ENCODE measurements at places on chromosomes 5 and 9.

DNA sequence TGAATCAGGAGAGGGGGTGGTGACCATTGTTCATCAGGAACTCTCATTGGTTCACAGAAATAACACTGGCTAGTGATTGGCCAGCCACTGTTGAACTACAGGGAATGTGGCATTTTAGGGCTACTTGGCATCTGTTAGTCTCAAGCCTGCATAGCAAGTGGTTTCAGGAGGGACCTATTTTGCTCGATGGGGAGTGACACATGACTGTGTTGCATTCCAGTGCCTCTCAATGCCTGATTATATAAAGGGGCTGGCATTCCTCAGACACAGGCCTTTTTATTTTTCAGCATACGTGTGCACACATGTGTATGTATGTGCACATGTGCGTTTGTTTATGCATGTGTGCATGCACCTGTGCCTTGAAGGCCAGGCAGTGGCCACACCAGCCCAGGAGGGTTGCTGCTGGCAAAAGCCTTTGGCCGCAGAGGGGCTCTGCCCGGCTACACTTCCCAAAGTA is 23.2 kb downstream of the FGD3 start:
- DNase-seq = no peak

DNA sequence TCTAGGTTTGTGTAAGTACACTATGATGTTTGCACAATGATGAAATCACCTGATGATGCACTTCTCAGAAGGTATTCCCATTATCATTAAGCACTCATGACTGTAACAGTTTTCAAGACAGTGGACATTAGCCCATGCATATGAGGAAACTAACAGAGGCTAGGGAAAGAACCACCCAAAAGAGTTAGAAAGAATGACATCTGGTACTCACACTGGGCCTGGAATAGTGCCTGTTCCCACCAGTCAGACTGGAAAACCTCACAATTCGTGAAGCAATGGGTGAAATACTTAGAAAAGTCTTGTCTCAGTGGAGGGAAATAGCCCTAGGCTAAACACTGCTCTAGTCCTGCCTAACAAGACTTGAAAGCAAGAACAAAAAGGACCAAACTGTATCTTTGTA is 117.4 kb upstream of the GDNF start:
- no peak for DNase-seq

GRCh38 chr9:125707472-125707804 is 430 bp upstream of the MAPKAP1 start:
- DNase-seq = no peak

DNA sequence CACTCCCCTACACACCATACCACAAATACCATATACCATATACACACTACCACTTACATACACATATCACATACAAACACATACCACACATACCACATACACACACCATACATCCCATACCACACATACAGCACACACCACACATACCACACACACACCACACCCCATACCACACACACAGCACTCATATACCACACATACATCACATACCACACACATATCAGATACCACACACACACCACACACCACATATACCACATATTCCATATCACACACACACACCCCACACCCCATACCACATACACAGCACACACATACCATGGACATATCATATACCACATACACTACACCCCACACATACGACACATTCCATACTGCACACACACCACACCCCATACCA is 276.6 kb downstream of the GADD45G start:
- DNase-seq = no peak

DNA sequence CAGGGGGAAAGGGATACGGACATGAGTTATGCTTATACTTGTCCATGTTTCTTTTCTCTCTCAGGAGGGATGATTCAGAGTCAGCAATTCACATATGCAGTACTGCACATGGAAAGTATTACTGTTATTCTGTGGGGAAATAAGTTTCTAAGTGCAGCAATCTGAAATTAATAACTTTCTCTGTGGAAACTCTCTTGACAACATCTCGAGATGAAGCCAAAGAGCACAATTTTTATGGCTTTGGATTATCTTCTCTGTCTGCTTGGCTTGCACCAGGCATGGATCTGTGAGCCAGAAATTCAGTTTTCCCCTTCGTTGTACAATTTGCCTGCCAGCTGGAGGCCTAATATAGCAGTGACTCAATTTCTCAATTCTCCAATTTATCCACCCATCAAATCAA is 2.5 kb upstream of the NDFIP1 start:
- no peak for DNase-seq

- DNase-seq = no peak
These were observed 68.4 kb downstream of the PBX3 start for GRCh38 chr9:125815568-125815967.

GRCh38 chr5:60410427-60410826 is 289.5 kb downstream of the DEPDC1B start:
- DNase-seq = no peak

- DNase-seq = peak; percentile 49
These were observed at the start of gene PPIC for GRCh38 chr5:123036391-123037103. Gene PPIC, minus strand, starts transcription at chr5:123036725. Its CDS starts 100 bp downstream, at chr5:123036625.

DNA sequence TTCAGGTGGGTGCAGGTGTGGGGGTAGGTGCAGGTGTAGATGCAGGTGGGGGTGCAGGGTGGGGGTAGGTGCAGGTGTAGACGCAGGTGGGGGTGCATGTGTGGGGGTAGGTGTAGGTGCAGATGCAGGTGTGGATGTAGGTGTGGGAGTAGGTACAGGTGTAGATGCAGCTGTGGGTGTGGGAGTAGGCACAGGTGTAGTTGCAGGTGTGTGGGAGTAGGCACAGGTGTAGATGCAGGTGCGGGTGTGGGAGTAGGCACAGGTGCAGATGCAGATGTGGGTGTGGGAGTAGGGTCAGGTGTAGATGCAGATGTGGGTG is 94.6 kb downstream of the PHF2 start:
- no peak for DNase-seq

GRCh38 chr9:129402931-129403778 is 217.7 kb downstream of the C9orf50 start:
- no peak for DNase-seq

DNA sequence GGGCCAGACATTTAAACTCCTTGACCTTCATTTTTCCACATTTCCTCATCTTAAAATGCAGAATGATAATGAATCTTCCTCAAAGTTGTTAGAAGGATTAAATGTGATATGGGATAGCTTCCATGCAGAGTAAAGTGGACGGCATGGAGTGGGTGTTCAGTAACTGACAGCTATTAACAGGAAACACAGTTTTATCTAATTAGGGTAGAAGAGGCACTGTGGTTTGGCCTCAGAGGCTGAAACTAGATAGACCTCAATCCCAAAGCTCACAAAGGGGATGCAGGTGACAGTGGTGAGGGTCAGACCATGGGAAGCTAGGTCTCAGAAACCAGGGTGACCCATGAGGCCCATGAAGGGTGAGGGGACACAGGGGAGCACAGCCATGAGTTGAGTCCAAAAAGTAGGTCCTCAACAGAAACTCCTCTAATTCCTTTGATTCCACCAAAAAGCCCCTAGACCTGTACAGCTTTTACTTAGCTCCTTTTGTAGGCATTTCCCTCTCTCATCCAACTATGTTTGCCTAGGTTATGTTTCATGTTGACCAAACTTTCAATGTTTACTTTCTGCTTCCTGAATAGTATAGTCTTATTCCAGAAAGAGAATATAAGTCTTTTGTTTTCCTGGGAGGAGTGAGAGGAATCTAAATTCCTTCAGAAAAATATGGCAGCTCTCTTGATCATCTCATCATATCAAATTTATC is 27.9 kb upstream of the GLDC start:
- no peak for DNase-seq

DNA sequence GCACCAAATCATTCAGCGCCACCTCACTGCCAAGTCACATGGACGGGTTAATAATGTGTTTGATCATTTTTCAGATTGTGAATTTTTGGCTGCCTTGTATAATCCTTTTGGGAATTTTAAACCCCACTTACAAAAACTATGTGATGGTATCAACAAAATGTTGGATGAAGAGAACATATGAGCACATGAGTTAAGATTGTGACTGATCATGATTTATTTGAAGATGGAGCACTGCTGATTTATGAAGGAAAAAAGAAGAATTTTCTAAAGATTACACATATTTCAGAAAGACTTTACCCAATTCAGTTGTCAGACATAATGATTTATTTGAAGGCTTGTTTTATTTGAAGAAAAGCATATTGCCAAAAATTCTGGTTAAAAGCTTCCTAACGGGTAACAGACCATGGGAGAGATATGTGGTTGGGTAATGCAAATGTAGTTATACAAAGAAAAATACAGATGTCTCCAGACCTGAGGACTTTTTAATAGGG is 37.4 kb downstream of the TNFAIP8 start:
- no peak for DNase-seq

- no peak for DNase-seq
These were observed 546.5 kb downstream of the ZNF608 start for GRCh38 chr5:124199893-124200292.

DNA sequence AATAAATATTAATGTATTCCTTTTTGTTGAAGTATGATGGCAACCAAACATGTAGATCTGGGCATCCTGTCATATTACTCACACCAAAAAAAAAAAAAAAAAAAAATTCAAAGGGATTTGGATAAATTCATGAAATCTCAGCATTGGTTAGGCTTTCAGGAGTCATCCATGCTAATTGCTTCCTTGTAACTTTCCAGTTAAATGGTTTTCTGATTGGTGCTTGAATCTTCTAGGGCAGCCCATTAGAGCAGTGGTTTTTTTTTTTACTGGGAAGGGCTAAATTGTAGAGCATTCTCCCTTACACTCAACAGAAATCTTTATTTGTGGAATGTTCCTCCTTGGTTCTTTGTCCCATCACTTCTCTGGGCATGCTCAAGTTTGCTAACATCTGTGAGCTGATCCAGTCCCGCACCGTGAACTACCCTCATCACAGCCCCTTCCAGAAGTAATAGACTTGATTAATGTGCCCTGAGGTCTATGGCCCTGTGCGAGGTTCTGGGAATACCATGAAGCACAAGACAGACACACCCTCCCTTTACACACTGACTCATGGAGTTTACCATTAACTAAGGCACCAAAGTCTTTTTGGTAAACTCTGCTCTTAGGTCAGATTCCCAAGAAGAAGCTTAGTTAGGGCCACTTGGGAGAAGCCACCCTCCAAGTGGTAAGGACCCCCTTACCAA is 56.0 kb downstream of the RGS3 start:
- DNase-seq = no peak

GRCh38 chr5:103624035-103624480 is 61.5 kb upstream of the NUDT12 start:
- no peak for DNase-seq

- no peak for DNase-seq
These were observed 738 bp downstream of the FSTL4 start for GRCh38 chr5:133611357-133612248.

DNA sequence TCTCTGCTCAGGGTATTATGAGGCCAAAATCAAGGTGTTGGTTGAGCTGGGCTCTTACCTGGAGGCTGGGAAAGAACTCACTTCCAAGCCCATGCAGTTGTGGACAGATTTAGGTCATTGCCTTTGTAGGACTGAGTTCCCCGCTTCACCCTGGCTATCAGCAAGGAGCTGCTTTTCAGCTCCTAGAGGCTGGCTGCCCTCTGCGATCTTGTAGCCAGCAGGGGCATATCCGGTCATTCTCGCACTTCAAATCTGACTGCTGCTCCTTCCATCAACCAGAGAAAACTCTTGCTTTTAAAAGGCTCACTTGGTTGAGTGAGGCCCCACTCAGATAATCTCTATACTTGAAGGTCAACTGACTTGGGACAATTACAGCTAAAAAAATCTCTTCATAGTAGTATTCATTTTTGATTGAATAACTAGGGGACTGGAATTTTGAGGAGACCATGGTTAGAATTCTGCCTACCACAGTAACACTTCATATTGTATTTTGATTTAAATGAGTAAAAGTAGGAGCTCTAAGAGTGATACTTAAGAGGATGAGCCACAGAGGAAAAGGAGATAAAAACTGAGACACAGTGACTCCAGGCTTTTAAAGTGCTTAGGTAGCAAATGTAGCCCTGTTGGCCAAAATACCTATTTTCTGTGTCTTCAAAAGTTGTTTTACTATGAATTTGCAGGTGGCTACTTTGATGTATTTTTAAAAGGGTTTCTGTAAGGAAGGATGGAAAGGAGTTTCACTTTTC is 137.4 kb downstream of the CD180 start:
- DNase-seq = no peak

- DNase-seq = no peak
These were observed 2.2 kb upstream of the RGS3 start for GRCh38 chr9:113461285-113461684.

DNA sequence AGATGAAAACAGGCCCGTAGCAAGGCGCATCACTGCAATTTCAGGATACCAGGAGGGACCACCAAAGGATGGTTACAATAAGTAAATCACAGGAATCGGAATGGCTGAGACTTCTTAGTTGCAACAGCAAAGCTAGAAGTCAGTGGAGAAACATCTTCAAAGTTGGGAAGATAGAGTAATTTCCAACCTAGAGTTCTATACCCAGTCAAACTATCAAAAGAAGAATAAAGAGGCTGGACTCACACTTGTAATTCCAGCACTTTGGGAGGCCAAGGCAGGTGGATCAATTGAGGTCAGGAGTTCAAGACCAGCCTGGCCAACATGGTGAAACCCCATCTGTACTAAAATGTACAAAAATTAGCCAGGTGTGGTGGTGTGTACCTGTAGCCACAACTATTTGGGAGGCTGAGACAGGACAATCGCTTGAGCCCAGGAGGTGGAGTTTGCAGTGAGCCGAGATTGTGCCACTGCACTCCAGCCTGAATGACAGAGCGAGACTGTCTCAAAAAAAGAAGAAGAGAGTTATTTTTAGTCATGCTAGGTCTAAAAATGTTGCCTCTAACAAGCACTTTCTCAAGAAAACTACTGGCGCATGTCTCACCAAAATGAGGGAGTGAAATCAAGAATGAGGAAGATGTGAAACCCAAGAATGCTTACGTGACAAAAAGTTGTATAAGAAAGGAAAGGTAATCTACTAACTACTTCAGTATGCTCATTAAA is 267.7 kb downstream of the DENND1A start:
- DNase-seq = no peak

- DNase-seq = no peak
These were observed 24.5 kb downstream of the GADD45G start for GRCh38 chr9:89629081-89629976.

- DNase-seq = no peak
These were observed 114.3 kb upstream of the OTULINL start for GRCh38 chr5:14467251-14467650.

GRCh38 chr9:71604197-71605063 is 163.9 kb downstream of the CEMIP2 start:
- no peak for DNase-seq

DNA sequence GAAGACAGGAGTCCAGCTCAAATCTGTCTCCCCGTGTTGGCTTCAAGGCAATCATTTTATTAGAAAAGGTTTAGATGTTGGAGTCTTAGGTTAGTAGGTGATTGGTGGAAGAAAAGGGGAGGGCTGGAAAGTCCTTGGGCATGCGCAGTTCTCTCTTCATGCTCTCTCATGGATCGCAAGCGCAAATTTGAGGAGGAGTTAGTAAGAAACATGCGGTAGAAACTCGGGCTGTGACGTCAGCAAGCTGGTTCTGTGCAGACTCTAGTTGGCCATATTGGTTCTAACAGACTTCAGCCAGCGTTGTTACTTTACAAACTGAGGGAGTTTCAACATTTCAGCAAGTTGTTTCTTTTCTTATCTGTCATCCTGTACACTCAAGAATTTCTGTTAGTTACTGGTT is 392.2 kb downstream of the CDK5RAP2 start:
- no peak for DNase-seq

- no peak for DNase-seq
These were observed 91.1 kb downstream of the PRDM6 start for GRCh38 chr5:123180178-123180577.
